ENCODE measurements at places on chromosomes 16 and 17.

GRCh38 chr17:43846221-43846712 is 709 bp upstream of the CD300LG start:
- DNase-seq = peak; percentile 60

DNA sequence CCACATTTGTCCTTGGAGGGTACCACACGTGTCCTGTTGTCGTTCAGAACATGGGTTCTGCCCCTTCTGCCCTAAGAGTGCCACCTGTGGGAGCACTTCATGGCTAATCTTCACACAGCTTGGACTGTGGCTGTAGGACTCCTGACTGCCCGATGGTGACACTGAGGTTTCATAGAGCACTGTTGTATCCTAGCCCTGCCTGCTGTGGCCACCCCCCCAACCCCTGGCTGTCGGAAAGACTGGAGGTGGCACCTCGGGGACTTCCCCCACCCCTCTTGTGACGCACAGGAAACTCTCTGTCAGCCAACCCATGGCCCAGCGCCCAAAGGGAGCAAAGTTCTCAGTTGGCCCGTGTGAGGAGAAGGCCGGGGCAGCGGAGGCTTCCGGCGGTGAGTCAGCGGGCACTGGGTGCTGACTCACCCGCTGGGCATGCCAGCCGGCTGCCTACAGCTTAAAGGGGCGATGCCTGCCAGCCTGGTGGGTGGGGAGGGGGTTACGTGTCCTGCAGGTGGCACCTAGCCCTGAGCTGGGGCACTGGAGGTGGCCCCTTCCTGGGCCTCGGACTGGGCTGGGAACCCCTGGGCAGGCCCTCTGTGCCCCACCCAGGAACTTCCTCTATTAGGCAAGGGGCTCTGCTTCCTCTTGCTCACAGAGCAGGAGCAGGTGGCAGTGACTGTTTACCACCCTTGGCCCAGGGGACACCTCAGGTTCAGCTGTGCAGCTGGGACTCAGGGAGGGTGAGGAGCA is 3.4 kb downstream of the MAP2K3 start:
- no peak for DNase-seq

GRCh38 chr16:57614536-57614935 is 13.9 kb upstream of the ADGRG1 start:
- no peak for DNase-seq

DNA sequence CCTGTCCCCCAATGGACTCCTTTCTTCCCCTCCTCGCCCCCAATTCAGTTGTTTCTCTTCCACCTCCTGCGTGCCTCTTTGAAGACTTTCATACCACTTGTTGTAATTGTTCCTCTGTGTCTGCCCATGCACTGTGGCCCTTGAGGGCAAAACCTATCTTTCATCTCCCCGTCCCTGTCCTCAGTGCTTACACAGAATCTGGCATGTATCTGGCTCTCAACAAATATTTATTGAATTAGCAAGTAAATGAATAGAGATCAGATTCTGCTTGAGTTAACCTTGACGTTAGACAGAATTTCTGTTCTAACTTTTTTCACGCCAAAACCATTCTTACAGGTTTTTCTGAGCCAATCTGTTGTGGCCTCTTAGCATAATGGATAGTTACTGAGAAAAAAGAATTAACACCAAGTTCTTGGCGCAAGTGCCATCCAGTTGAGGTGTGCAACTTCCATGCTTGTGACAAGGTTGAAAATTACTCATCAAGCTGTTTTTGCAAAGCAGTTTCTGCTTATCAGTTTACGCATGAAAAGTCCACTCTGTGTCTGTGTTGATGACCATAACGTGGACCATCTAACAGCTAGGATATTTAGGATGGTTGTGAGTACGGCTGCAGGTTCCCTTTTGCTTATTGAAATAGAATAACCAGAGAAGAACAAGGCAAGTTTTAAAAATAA is 215.1 kb downstream of the PRKCA start:
- DNase-seq = no peak

DNA sequence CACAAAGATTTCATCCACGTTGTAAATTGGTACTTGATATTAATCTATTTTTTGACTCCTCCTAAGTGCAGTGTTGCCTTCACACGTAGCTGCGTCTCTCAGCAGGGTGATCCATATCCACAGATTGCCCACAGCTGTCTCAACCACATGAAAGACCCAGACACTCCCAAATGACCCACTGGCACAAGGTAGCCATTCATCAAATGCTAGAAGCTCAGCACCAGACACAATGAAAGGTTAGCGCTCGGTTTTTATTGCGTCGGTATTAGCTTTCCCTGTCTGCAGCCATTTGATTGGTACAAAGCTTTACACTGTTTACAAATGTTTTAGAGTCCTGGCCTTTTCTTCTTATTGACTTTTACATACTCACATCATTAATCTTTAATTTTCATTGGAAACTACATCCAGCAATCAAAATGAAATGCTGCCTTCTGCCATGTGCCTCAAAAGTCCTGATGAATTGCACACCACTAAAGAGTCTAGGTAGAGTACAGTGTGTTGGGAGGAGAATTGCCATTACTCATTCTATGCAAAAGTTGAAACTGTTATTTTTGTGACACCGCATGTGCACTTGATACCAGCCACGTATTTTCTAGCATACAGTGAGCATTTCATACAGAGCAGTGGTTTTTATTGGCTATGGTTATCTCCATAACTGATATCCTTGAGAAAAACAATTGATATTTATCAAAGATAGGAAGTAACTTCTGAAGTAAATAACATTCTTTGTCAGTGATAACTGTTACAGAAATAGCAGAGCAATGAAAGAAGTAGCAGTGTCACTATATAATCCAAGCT is 127.3 kb upstream of the NUDT7 start:
- no peak for DNase-seq

DNA sequence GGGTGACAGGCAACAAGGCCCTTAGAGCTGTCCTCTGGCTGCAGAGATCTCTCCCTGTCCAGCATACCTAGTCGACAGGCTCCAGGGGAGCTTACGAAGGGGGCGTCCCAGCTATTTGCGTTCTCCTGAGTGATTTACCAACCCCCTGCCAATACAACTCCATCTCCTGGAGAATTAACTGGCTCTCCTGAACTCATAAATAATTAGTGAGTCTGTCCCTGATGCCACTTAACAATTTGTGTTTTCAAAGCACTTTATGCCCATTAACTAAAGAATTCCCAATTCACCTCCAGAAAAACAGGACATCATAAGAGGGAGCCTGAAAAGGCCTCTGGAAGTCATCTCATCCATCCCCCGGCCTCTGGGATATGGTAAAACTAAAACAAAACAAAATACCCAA is 26.7 kb downstream of the SDK2 start:
- no peak for DNase-seq

GRCh38 chr16:88983771-88984687 is 7.0 kb upstream of the CBFA2T3 start:
- DNase-seq = no peak

DNA sequence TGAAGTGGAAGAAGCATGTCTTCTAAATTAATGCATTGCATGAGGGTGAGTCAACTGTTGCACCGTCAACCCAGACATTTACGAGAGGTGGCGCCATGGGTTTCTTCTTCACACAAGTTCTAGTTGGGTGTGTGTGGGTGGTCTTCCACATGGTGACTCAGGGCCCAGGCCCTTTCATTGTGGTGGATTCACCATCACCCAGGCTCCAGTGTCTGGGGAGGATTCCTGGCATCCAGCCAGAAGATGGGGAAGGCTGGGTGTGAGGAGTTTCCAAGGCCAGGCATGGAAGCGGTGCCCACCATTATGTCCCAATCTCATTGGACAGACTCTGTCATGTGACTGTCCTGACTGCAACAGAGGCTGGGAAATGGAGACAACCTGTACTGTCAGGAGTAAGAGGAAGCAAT is 21.4 kb upstream of the JPH3 start:
- no peak for DNase-seq

GRCh38 chr16:9047689-9048301 is 43.6 kb upstream of the HAPSTR1 start:
- DNase-seq = peak; percentile 30

DNA sequence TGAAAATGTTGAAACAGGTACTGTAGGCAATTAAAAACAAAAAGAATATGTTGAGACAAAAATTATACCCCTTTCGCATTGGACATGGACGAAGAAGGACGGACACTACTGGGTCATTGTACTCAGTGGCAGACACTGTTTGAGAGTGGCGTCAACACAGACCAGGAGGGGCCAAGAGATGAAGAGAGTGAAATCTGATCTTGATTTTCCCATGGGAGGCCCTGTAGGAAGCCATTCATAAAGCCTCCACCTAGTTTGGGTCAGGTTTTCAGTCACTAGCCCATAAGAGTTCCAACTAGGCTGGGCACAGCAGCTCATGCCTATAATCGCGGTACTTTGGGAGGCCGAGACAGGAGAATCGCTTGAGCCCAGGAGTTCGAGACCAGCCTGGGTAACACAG is 23.6 kb upstream of the SMURF2 start:
- DNase-seq = peak; percentile 50

GRCh38 chr16:12951392-12951791 is 50.0 kb downstream of the SHISA9 start:
- DNase-seq = peak; percentile 78

GRCh38 chr17:48869821-48870318 is 22.7 kb upstream of the ATP5MC1 start:
- DNase-seq = no peak

- DNase-seq = no peak
Observed at GRCh38 chr16:78720416-78720815, 621.0 kb downstream of the WWOX start.

DNA sequence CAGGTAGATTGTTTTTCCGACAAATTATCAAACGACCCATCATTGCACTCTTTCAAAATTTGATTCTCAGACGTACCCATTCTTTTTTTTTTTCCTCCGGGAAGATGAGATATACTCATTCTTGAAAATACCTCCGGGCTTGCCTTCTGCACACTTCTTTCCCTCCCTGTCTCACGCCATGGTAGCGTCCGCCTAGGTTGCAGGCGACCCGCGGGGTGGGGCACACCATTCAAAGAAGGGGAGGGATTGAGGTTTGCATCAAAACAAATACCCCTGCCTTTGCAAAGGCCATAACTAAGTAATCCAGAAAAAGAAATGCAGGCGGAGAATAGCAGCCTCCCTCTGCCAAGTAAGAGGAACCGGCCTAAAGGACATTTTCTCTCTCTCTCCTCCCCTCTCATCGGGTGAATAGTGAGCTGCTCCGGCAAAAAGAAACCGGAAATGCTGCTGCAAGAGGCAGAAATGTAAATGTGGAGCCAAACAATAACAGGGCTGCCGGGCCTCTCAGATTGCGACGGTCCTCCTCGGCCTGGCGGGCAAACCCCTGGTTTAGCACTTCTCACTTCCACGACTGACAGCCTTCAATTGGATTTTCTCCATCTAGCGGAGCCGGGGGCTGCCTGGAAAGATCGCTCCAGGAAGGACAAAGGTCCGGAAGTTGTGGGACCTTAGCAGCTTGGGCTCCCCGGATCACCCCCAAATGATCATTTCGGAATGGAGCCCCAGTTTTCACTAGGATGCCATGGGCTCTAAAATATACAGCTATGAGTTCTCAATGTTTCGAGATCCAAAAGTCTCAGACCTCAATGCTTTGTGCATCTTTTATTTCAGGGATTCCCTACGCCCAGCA is 843 bp downstream of the TP53 start:
- DNase-seq = peak; percentile 85

DNA sequence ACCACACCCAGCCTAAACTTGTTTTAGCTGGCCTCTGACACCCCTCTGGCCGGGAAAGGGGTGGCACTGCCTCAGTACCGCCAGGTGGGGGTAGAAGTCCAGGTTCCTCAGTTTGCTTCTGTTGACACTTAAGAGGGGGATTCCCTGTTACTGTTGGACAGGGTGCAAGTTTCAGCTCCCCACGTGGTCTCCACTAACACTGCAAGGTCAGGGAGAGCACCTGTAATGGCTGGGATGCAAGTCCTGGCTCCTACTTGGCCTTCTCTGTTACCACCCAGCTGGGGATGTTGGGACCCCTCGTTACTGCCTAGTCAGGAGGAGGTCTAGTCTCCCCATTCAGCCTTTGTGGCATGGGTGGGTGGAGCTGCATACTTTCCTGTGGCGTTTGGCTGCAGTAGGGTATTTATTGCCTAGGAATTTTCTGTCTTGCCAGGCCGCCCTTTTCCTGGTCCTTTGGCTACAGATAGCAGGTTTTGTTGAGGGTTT is 10.6 kb upstream of the MFAP4 start:
- no peak for DNase-seq

GRCh38 chr17:3574231-3574630 is 16.6 kb upstream of the TRPV3 start:
- DNase-seq = no peak

DNA sequence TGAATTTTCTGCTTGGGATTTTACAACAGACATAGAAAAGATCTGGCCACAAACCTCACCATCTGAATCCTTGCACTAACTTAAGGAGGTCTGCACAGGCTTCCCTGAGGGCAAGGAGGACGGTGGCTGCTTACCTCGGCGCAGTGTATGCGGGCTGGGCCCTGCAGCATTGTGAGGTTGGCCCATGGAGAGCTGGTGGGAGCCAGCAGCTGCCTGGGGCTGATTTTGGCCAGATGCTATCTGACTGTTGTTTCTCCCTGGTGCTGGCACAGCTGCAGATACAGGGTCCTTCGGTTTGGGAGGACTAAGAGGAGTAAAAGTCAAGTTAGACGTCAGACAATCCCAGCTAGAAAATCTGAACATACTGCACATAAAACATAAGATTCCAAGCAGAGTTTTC is 79.8 kb downstream of the ARHGAP17 start:
- DNase-seq = no peak

DNA sequence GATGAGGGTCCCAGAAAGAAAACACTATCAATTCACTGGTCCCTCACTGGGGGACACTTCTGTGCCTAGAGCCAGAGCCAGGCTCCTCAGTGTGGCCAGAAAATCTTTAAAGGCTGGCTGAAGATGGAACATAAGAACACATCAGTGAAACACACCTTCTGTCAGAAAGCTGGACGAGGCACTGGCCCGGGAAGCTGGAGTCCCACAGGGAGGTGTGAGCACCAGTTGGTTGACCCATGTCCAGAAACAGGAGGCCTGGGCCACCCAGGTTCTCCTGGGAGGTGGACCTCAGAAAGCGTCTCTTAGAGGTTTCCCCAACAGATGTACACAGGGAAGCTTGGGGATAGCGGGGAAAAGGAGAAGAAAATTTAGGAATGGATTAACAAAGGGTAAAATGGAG is 56.2 kb upstream of the ALDH3A2 start:
- DNase-seq = no peak

- no peak for DNase-seq
Observed at GRCh38 chr17:4334332-4334731, 32.1 kb downstream of the UBE2G1 start.

GRCh38 chr16:89018282-89019158 is 41.5 kb upstream of the CBFA2T3 start:
- no peak for DNase-seq

- peak; percentile 96 for DNase-seq
Observed at GRCh38 chr17:75589012-75589918, 1.7 kb downstream of the MYO15B start.

- no peak for DNase-seq
Observed at GRCh38 chr16:23107936-23108335, 41.3 kb downstream of the USP31 start.
